ENCODE measurements at places on chromosomes 3 and 15. TPM values are rescaled to one million over a fixed set of nuclear protein-coding genes. Genes with fewer than 3 reads are reported as not detected.

DNA sequence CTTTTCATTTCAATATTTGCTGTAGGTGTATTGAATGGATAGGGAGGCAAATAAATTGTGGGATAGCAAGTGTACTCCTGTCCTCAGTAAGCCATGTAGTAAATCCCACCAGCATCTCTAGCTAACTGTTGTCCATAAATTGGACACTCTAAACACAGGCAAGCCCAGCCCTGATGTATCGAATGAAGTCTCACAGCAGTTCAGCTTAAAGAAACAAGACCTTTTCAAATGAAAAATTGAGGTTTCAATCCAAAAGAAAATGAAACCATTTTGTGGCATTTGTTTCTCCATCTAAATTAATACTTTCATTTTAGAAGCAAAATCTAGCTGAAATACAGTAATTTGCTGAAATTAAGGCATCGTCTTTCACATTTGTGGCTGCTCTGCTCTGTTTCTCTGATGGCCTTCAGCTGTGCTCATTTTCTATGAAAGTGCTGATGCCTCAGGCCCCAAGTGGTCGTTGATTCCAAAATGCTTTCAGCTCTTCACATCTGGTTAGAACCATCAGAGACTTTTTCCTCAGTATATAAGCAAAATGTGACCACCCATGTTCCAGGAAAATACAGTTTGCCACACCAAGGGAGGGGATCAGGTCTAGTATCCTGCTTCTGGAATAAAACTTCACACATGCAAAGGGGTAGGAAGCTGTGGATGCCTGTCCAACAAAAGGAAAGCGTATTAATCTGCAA lies 245.0 kb downstream of the ZMAT3 start:
- DNase-seq = no peak
- H3K4me3 ChIP-seq = no peak overlapping the region
- H3K36me3 ChIP-seq = no peaks in the 10 kb centered on the region
- no peak overlapping the region for H3K27ac ChIP-seq
- no peaks in the 10 kb centered on the region for H3K27me3 ChIP-seq
- H3K4me1 ChIP-seq = no peaks in the 10 kb centered on the region

GRCh38 chr3:101453961-101454360 lies 59.1 kb downstream of the SENP7 start:
- peaks cover 16% of the 10 kb centered on the region for H3K36me3 ChIP-seq
- no peaks in the 10 kb centered on the region for H3K4me1 ChIP-seq
- H3K4me3 ChIP-seq = no peak overlapping the region

GRCh38 chr3:103585809-103586208 lies 1151.0 kb downstream of the ZPLD1 start:
- H3K4me1 ChIP-seq = no peaks in the 10 kb centered on the region
- no peaks in the 10 kb centered on the region for H3K27me3 ChIP-seq
- H3K36me3 ChIP-seq = no peaks in the 10 kb centered on the region
- no peak for DNase-seq
- no peak overlapping the region for H3K4me3 ChIP-seq

- H3K27me3 ChIP-seq = peaks cover 7% of the 10 kb centered on the region
- DNase-seq = peak; percentile 14
- H3K4me3 ChIP-seq = no peak overlapping the region
- H3K36me3 ChIP-seq = peaks cover 34% of the 10 kb centered on the region
Observed at GRCh38 chr3:33144433-33144832, 30.6 kb downstream of the CRTAP start.

GRCh38 chr3:112860898-112861297 lies 14.2 kb upstream of the CD200R1L start:
- no peaks in the 10 kb centered on the region for H3K27me3 ChIP-seq
- H3K27ac ChIP-seq = no peak overlapping the region
- DNase-seq = no peak
- no peak overlapping the region for H3K4me3 ChIP-seq
- H3K4me1 ChIP-seq = no peaks in the 10 kb centered on the region

GRCh38 chr15:76310475-76311099 lies 682 bp downstream of the ETFA start:
- no peaks in the 10 kb centered on the region for H3K36me3 ChIP-seq
- no peak for DNase-seq

DNA sequence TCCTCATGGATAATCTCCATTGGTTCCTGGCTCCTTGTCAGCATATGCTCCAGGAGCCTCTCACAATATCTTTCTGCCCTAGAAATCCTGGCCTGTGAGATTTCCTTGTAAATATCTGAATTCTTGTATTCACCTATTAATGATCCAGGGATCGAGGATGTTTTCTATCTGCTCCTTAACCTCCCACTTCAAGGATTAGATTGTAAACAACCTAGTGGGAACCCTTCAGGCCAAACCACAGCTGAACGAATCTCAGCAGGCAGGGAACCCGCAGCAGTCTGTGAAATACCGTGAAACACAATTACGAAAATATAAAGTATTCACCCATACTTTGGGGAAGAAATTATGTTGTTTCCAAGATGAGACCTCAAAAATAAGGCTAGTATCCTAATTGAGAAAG lies 215.9 kb downstream of the TIGIT start:
- no peak overlapping the region for H3K27ac ChIP-seq
- H3K4me1 ChIP-seq = no peaks in the 10 kb centered on the region
- no peaks in the 10 kb centered on the region for H3K27me3 ChIP-seq
- no peaks in the 10 kb centered on the region for H3K36me3 ChIP-seq

- DNase-seq = no peak
- no peaks in the 10 kb centered on the region for H3K27me3 ChIP-seq
- peaks cover 29% of the 10 kb centered on the region for H3K4me1 ChIP-seq
- H3K4me3 ChIP-seq = no peak overlapping the region
- no peaks in the 10 kb centered on the region for H3K36me3 ChIP-seq
Observed at GRCh38 chr3:108159865-108160264, 62.4 kb downstream of the IFT57 start.

- DNase-seq = no peak
- no peak overlapping the region for H3K4me3 ChIP-seq
- no peaks in the 10 kb centered on the region for H3K27me3 ChIP-seq
- H3K27ac ChIP-seq = no peak overlapping the region
Observed at GRCh38 chr3:177820683-177821316, 623.5 kb upstream of the TBL1XR1 start.

- H3K4me1 ChIP-seq = no peaks in the 10 kb centered on the region
- DNase-seq = no peak
- H3K27me3 ChIP-seq = peaks cover 3% of the 10 kb centered on the region
- H3K36me3 ChIP-seq = no peaks in the 10 kb centered on the region
Observed at GRCh38 chr3:185164428-185165217, 11.8 kb upstream of the C3orf70 start.

- H3K4me1 ChIP-seq = no peaks in the 10 kb centered on the region
- no peaks in the 10 kb centered on the region for H3K27me3 ChIP-seq
- DNase-seq = no peak
- H3K4me3 ChIP-seq = no peak overlapping the region
- no peak overlapping the region for H3K27ac ChIP-seq
- H3K36me3 ChIP-seq = no peaks in the 10 kb centered on the region
Observed at GRCh38 chr15:67741308-67741707, 84.0 kb upstream of the SKOR1 start.

GRCh38 chr15:36932070-36932469 lies 168.3 kb downstream of the MEIS2 start:
- H3K4me1 ChIP-seq = peaks cover 4% of the 10 kb centered on the region
- H3K27me3 ChIP-seq = no peaks in the 10 kb centered on the region
- no peaks in the 10 kb centered on the region for H3K36me3 ChIP-seq
- no peak for DNase-seq
- H3K27ac ChIP-seq = no peak overlapping the region

GRCh38 chr3:152128356-152128755 lies 140.4 kb upstream of the MBNL1 start:
- H3K4me1 ChIP-seq = no peaks in the 10 kb centered on the region
- H3K27me3 ChIP-seq = no peaks in the 10 kb centered on the region
- no peak for DNase-seq

Gene TIGIT
- total RNA-seq = not detected

Gene PLIN1
- total RNA-seq = 0.64 TPM

All from endothelial cell (in vitro differentiated cells).